CD8-positive, alpha-beta T cell (primary cell): ENCODE measurements at places on chromosomes 1 and 21.

GRCh38 chr1:80064524-80064923 is 1058.0 kb upstream of the ADGRL4 start:
- no peak for DNase-seq

DNA sequence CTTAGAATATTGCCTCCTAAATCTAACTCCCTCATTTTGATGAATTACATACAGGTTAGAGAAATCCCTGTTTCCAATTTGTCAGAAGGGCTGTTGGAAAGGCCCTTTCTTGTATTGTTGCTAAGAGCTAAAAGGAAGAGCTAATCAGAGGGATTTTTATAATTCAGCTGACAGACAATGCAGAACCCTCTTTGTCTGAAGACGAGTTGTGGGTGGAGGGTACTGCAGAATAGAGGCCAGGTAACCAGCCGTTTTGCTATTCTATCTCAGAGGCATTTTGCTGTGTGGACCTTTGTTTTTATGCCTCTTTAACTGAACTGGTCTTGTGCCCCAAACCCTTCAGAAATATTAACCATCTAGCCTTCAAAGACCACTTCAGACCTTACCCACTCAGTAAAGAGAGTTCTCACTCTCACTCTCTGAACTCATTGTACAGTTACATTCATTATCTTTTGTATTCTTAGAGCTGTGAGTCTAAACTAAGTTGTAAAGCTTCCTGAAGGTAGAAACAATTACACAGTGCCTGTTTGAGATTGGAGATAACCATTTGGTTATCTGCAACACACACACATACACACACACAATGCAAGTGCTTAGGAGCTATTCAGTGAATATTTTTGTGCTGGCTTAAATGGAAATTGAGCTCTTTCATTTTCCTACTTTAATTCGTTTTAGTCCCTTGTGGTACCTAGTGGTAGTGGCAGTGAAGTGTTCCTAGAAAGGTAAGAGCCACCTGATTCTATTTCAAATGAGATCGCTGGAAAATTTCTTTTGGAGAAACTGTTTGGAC is 19.7 kb downstream of the KPNA6 start:
- DNase-seq: no peak

- no peak for DNase-seq
These were observed 34.0 kb upstream of the BCAR3 start for GRCh38 chr1:93715529-93716126.

DNA sequence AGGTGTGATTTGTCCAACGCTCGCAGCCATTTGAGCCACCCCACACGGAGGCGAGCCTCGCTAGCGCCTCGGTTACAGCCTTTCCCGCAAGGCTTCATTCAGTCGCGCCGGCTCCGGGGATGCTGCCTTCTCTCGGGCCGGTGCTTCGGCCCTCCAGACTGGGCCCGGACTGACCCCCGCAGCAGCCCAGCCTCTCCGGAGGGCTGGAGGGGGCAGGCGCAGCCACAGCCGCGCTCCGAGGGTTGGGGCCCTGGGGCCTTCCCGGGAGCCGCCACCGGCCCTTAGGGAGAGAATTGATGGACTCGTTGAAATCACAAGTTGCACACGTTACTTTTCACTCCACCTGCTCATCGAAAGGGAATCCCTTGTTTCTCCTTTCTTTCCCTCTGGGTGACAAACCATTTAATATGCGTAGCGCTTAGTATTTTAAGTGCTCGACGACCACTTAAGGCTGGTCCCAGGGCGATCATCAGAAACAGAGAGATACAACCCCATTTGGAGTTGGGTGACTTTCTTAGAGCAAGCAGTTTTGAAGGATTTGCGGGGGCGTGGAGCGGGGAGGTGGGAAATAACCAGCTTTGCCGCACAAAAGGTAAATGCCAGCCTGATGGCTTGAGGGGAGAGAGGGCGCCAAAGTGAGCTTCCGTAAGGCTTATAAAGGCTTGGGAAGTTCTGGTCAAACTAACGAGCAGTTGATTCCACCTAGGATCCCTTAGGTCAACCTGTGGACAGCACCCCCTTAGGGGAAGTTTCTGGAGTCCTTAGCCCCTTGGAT is 24.6 kb upstream of the ENAH start:
- DNase-seq: no peak

DNA sequence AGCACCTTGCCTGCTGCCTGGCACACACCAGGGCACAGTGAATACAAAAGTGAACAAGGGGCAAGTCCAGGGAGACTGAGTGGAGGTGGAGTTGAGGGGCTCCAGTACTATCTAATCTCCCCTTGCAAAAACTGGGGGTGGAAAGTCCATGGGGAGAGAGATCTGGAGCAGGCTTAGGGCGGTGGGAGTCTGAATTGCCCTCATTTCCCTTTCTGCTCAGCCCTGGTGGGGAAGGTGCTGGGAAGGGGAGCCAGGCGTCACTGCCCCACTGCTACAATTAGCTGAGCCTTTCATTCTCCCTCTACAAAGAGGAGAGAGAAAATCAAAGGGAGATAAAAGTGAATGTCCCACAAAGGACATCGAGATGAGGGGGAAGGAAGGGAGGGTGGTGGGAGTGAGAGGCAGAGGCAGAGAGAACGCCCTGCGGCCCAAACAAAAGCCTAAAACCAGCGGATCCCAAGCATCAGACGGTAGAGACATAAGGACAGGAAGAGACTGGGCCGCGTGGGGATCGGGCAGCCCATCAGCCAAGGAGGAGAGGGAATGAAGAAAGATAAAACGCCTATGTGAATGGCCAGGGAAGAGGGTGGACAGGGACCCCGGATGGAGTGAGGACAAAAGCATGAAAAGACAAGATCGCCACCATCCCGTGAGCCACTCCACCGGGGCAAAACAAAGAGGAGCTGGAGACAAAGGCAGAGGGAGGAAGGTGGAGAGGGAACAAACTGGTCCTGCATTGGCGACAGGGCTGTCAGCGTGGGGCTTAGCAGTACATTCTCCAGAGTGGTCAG is 46.8 kb upstream of the SOX13 start:
- no peak for DNase-seq

DNA sequence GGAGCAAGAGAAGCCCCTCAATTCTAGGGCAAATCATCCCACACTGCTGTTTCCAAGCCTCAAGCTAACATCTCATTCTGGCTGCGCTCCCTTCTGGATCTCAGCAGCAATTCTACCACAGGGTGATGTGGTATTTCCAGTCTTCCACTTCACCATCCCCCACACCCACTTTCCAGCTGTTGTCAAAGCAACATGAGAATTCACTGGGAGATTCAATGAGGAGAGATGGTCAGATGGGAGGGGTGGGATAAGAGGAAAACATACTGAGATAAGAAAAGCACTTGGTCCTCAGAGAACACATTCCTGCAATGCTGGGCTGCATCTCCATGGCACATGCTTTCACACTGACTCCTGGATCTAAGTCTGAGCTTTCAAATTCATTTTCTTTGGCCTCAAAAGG is 47.3 kb upstream of the LRRC52 start:
- DNase-seq: no peak

DNA sequence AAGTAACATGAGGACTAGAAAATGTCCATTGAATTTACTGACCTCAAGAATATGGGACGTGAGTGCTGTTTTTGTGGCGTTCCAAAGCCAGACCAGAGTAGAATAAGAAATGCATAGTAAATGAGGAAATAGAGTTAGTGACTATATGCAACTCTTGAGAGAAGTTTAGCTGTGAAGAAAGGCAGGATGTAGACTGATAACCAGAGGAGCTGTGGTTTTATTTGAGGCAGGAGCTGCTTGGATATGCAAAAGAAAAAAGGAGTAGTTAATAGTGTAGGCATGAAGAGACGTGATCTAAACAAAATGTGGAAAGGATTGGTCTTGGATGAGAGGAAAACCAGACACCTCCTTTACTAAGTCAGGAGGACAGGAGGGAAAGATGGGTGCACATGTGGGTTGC is 28.2 kb downstream of the DNAH14 start:
- no peak for DNase-seq

GRCh38 chr1:214259353-214259977 is 21.5 kb upstream of the SMYD2 start:
- no peak for DNase-seq

- no peak for DNase-seq
These were observed 56.3 kb downstream of the GNG12 start for GRCh38 chr1:67777016-67777415.

DNA sequence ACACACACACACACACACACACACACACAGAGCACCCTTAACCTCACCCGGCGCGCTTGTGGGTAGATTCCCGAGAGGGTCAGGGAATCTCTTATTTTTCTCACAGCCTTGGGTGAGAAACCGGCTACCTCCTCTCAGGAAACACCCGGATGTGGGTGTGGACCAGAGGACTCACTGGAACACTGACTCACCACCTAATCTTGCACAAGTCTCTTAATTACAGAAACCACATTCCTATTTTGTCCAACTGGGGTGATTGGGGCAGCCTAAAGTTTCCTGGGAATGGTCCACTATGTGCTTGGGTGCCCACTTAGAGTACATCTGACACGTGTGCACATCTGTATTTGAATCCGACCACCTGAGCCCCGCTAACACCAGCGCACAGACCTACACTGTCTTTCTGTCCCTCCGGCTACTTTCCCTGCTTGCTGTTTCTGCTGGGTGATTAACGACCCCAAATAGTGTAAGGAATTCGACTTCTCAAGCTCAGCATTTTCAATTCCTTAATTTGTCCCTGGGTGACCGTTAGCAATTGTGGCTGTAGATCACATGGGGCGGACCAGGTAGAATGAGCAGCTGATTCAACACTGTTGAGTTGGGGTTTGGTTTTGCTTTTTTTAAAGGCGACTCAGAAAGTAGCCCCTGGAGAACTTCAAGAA is 14.0 kb upstream of the TBX15 start:
- no peak for DNase-seq

- no peak for DNase-seq
These were observed 6.0 kb downstream of the TARS2 start for GRCh38 chr1:150493175-150493574.

DNA sequence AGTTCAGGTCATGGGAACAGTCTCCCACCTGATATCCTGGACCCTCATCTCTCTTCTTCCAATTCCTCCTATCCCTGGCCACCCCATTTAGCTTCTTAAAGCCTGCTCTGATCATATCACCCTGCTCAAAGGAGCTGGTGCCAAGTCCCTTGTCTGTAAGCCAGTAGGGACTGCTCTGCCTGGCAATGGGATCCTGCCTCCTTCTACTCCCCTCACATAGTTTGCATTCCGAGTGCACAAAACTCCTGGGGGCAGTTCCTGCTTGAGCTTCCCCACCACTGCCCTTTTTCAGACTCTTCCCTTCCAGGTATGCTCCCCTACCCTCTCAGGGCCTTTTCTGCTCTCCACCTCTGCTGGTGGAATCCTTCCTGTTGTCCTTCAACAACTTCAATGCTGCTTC is 48.1 kb downstream of the NGF start:
- DNase-seq: no peak

- no peak for DNase-seq
These were observed 8.2 kb upstream of the METTL18 start for GRCh38 chr1:169802888-169803287.

GRCh38 chr1:152013664-152014237 is 20.1 kb upstream of the S100A10 start:
- DNase-seq: no peak

- DNase-seq: no peak
These were observed 2.4 kb upstream of the RHBG start for GRCh38 chr1:156366378-156367166.

DNA sequence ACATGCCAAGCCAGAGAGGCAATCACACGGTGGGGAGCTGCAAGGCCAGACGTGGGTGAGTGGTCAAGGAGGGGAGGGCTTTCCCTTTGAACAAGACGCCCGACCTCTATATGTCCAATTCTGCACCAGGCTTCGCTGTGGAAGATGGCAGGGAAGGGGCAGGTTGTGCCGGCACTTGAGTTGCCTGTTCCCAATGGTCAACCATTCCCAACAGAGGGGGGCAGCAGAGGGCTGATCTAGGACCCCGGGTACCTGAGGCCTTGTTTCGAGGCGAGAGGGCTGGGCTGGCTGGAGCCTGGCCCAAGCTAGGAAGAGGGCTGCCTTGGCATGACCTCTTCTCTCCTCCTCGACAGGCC is 64.9 kb downstream of the TMEM53 start:
- DNase-seq: peak; percentile 28

- no peak for DNase-seq
These were observed 268.5 kb downstream of the SPATA17 start for GRCh38 chr1:217899614-217900013.

DNA sequence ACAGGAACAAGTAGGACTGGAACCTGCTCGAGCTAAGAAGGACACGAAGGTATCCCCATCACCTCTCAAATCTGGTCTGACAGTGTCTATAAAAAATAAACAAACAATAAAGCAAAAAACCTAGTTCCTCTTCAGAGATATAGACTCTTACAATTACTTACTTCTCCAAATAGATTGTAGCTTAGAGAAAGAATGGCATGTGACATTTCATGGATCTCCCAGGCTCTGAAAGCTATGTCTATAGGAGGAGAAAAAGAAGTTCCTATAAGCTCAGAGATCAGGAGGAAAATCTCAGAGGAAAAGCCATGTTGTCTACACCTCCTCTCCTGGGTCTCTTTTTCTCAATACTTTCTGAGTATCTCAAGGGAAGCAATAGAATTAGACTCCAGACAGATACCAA is 12.3 kb upstream of the OR10J5 start:
- no peak for DNase-seq

DNA sequence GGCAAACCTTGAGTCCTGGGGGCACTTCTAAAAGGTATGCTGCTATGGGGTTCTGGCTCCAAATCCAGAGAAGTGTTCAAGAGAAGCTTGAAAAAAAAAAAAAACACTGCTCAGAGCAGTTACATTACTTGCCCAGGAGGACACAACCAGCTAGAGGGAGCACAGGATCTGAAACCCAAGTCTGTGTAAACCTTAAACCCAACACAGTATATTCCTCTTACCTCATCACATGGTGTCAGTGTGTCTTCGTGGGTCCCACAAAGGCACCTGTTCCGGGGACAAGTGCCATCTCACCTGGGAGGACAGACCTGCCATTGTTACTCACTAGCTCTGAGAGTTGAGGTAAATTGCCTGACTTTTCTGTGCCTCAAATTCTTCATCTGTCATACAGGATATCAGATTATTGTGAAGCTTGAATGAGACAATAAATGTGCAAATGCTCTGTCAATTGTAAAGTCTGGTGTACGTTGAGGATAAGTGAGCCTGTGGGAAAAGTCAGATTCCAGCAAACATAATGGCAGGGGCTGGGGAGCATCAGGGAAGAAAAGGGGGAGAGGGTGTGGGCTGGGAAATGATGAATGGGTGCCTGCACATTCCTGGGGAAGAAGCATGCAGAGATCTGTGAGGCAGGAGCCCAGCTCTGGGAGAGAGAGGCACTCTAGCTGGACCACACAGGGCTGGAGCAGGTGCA is 170.4 kb upstream of the ZC3H12A start:
- DNase-seq: no peak

DNA sequence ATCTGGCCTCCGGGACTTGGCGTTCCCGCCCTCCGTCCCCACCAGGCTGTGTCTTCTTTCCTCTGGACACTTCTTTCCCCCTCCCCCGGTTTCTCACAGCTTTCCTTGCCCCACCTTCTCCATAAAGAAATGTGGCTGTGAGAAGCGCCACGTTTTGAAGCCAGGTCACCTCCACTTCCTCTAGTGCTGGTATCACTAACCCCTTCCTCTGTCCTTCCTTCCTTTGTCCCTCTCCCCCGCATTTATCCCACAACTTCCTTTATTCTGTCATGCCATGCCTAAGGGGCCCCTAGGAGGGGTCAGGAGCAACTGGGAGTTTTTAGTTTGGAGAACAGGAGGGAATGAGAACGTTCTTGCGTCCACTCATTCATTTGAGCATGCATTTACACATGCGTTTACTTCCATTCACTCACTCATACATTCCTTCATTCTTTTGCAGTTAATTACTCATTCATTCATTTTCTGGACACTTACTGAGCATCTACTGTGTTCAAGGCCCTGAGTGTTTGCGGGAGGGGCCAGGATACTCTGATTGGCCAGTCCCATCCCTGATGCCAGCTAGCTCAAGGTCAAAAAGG is 5.0 kb upstream of the ACOT11 start:
- no peak for DNase-seq
